ENCODE measurements at places on chromosomes 1 and 21. TPM values are rescaled to one million over a fixed set of nuclear protein-coding genes. Genes with fewer than 3 reads are reported as not detected.

Gene PCP4L1
- 1.0 TPM for total RNA-seq

Gene RGSL1
- not detected for total RNA-seq

Gene ASAP3
- 58.4 TPM for total RNA-seq

Gene FMN2
- 0.12 TPM for total RNA-seq

Gene SPATA21
- total RNA-seq: not detected

Gene SERBP1
- total RNA-seq: 124 TPM

Gene EPHA8
- not detected for total RNA-seq

Gene GCSAML
- not detected for total RNA-seq

Gene AHCYL1
- total RNA-seq: 58.9 TPM

Gene GBP1
- total RNA-seq: 9.4 TPM

Gene SPRR2E
- total RNA-seq: not detected

Measured in heart right ventricle (tissue), 16 donors.